Thymus (tissue), 14 donors: ENCODE measurements at places on chromosomes 7 and 10. TPM values are rescaled to one million over a fixed set of nuclear protein-coding genes. Genes with fewer than 3 reads are reported as not detected.

DNA sequence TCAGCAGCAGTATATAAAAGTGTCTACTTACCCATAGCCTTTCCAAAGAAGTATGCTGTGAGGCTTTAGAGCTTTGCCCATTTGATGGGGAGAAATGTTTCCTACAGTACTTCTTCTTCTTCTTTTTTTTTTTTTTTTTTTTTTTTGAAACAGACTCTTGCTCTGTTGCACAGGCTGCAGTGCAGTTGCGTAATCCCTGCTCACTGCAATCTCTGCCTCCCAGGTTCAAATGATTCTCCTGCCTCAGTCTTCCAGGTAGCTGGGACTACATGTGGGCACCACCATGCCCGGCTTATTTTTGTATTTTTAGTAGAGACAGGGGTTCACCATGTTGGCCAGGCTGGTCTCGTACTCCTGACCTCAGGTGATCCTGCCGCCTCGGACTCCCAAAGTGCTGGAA is 101.7 kb upstream of the TMEM26 start:
- H3K27me3 ChIP-seq, result no peaks in the 10 kb centered on the region
- no peak overlapping the region for H3K27ac ChIP-seq
- no peak overlapping the region for H3K4me3 ChIP-seq

GRCh38 chr10:84588971-84589370 is 260.6 kb downstream of the CCSER2 start:
- no peak overlapping the region for H3K27ac ChIP-seq
- no peaks in the 10 kb centered on the region for H3K27me3 ChIP-seq
- DNase-seq, result no peak
- no peak overlapping the region for H3K4me3 ChIP-seq
- H3K36me3 ChIP-seq, result no peaks in the 10 kb centered on the region

DNA sequence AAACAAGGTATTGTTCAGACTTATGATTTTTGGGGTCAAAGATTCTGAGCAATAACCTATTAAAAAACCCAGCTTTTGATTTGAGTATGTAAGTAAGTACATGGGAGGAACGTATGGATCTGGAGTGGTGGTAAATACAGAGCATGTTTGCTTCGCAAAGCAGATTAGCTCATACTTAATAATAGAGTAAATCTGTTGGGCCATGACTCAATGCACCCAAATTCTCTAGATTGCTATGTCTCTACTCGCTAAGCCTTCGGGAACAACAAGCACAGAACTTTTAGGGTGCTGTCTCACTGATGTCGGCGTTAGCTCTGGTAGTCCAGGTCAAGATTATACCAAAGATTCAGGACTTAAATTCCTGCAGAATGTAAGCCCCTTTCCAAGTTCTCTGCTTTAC is 807 bp upstream of the MINPP1 start:
- no peak for DNase-seq
- peaks cover 2% of the 10 kb centered on the region for H3K27me3 ChIP-seq
- H3K27ac ChIP-seq, result no peak overlapping the region
- H3K4me1 ChIP-seq, result peaks cover 6% of the 10 kb centered on the region

- H3K36me3 ChIP-seq, result no peaks in the 10 kb centered on the region
- H3K4me1 ChIP-seq, result no peaks in the 10 kb centered on the region
- H3K27me3 ChIP-seq, result no peaks in the 10 kb centered on the region
- no peak for DNase-seq
- H3K27ac ChIP-seq, result no peak overlapping the region
- no peak overlapping the region for H3K4me3 ChIP-seq
Measured at GRCh38 chr7:13099154-13099795, 411.8 kb downstream of the ARL4A start.

MARCHF5 gene
- 10.1 TPM for total RNA-seq

- no peak overlapping the region for H3K27ac ChIP-seq
- H3K4me3 ChIP-seq, result no peak overlapping the region
- H3K36me3 ChIP-seq, result no peaks in the 10 kb centered on the region
- DNase-seq, result no peak
- H3K4me1 ChIP-seq, result no peaks in the 10 kb centered on the region
Measured at GRCh38 chr7:121204537-121204936, 124.3 kb upstream of the WNT16 start.

DNA sequence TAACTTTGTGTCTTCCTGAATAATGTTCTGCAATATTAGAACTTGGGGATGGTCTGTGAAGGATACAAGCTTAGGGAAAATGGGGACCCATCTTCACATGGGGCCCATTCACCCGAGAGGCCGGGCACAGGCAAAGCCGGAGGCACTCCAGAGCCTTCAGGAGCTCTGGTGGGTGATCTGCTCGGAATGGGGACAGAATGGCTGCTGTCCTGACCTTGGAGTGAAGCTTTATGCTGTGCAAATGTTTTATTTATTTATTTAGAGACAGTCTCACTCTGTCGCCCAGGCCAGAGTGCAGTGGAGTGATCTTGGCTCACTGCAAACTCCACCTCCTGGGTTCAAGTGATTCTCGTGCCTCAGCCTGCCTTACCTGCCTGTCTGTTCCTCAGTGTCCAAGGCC is 55.4 kb downstream of the DYNC2I1 start:
- no peaks in the 10 kb centered on the region for H3K4me1 ChIP-seq
- no peak for DNase-seq
- no peaks in the 10 kb centered on the region for H3K27me3 ChIP-seq
- no peak overlapping the region for H3K4me3 ChIP-seq
- no peak overlapping the region for H3K27ac ChIP-seq

GRCh38 chr7:98248156-98248555 is 3.9 kb downstream of the TECPR1 start:
- no peak overlapping the region for H3K4me3 ChIP-seq
- peaks cover 34% of the 10 kb centered on the region for H3K36me3 ChIP-seq
- H3K27me3 ChIP-seq, result no peaks in the 10 kb centered on the region
- no peak for DNase-seq

NPM3 gene
- 50.6 TPM for total RNA-seq

GRCh38 chr10:71963351-71964097 is 671 bp upstream of the CHST3 start:
- peaks cover 10% of the 10 kb centered on the region for H3K4me1 ChIP-seq
- H3K4me3 ChIP-seq, result peak overlapping the region; percentile 24
